ENCODE measurements at places on chromosomes 1 and 21.

GRCh38 chr1:29835406-29835805 lies 599.1 kb downstream of the PTPRU start:
- no peak for DNase-seq

GRCh38 chr1:172402878-172403569 lies 17.5 kb upstream of the C1orf105 start:
- DNase-seq, result no peak

- DNase-seq, result peak; percentile 28
Measured at GRCh38 chr1:209674957-209675564, at the start of gene G0S2. TSS of gene G0S2 (plus strand) at chr1:209675412. CDS start at chr1:209675685, 273 bp downstream.

GRCh38 chr1:150080784-150081183 lies 13.2 kb downstream of the VPS45 start:
- no peak for DNase-seq

GRCh38 chr21:35189077-35189863 lies 140.2 kb upstream of the RUNX1 start:
- no peak for DNase-seq

DNA sequence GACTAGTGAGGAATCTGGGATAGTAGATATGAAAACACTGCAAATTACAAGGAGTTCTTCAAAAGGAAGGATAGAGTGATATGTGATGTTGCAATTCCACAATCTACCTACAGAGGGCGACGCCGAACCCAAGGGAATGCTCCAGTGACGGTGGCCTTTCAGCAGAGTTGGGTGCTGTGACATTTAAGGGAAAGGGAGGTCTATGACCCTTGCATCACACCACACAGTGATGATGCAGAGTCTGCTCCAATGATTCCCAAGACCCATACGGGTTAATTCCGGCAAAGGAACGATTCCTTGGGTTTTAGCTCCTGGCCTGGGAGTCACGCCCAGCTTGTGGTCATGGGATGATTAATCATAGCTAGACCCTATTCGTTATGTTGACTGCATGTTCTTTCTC lies 123.0 kb upstream of the IGSF21 start:
- peak; percentile 4 for DNase-seq

DNA sequence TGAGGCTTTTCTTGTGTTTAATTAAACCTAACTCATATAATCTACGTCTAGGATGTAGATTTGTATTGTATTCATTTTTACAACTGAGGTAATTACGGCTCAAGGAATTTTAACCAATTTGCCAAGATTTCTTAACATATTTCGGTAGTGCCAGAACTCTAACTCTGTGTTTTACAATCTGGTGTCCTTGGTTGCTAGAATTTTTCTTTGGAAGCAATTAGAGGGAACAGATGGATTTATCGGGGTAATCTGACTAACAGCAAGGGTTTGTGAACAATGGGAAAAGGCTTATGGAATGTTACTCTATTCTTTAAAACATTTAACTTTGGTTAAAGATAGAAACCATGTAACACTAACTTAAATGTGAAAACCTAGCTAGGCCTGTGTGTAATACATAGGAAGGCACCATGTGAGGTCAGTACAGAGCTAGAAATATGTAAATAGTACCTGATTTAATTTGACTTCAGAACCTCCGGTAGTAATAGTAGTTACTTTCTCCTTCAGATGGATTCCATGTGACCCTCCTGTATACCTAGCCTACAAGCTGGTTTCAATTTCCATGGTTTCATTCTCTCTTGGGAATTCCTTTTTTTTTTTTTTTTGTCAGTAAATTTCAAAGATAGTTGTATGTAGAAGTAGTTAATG lies 1.2 kb downstream of the MTF2 start:
- DNase-seq, result no peak

DNA sequence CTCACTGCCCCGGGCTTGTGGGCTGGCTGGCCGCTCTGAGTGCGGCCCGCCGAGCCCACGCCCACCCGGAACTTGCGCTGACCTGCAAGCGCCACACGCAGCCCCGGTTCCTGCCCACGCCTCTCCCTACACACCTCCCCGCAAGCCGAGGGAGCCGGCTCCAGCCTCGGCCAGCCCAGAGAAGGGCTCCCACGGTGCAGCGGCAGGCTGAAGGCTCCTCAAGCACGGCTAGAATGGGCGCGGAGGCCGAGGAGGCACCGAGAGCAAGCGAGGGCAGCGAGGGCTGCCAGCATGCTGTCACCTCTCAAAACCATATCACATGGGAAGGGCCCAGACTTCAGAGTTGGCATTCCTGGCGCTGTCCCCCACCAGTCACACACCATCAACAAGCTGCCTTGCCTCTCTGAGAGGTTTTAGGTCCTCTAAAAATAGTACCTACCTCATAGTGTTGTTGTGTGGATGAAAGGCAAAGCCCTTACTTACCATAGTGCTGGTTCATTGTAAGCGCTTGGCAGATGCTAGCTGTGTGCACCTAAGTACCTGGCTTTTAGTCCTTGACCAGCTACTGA lies 13.4 kb downstream of the LDLRAD1 start:
- DNase-seq, result no peak

DNA sequence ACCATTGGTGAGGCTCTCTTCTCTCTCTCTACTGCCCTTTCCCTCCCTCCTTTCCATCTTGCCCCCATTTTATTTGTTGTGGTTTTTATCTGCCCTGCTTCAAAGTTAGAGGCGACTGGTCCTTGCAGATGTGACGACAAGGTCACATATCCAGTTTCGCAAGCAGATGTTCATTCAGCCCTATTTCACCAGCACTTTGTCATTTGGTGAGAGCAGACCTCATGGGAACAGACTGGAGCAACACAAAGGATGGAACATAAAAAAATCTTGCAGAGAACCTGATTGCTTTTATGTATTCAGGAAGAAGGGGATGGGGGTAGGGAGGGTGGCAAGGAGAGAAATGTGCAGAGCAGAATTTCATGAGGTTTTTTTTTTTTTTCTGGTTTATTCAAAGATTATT lies 84.3 kb downstream of the ELAVL4 start:
- DNase-seq, result no peak

DNA sequence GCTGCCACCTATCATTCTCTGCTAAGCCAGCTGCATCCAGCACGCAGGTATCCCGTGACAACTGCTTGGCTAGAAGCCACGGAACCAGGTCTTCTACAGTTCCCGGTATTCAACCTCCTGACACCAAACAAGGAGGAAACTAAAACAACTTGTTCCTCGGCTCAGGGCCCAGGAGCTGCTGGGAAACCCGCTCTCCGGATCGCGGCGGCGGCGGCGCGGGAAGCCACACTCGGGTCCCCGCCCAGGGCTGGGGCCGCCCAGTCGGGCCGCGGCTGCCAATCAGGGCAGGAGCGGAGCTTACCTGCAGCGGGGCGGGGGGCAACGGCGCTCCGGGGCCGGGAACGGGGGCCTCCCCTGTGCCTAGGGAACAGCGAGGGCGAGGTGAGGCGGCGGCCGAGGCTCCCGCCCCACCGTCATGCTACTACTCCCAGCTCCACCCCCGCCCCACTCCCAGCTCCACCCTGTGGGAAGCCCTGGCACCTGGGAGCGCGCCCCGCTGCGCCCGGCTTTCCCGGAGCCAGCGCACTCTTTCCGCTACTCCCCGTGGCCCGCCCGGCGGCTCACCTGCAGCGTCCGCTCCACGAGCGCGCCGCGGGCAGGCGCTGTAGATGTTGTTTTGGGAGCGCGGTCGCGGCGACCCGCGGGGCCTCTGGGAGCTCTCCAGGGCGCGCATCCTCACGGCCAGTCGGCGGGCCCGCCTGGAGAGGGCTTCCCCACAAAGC lies 12.1 kb downstream of the IL24 start:
- no peak for DNase-seq
